ENCODE measurements at places on chromosomes 11 and 22.
A peak's percentile ranks its signal among the peaks of the same experiment; 100 is the strongest.

DNA sequence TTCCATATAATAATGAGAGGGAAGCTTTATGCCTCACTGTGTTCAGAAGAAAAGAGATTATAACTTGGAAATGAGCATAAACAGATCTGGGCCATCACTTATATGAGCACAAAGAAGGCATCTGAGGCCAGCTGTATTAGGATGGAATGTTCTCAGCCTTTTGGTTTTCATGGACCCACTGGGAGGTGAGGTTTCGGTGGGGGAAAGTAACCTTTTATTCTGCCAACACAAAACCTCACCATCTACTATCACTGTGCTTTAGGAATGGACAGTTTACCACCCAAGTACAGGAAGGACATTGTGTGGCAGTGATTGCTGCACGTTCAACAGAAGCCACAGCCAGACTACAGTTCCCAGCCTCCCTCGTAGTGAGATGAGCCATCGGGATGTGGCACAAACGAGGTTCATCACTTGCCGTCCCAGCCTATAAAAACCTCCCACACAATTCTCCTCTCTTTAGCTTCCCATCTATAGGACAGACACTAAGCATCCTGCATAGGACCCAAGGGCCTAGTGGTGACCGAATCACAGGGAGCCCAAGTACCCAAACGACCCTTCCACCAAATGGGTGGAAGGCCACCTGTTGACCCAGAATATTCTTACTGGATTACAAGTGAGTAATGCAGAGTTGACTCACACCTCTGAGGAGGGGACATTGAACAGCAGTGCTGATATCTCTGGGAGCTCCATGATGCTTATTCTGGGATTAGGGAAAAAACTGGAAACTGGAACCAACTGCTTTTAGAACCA lies 121.5 kb upstream of the RAG2 start:
- DNase-seq, result no peak

- no peak for DNase-seq
Observed at GRCh38 chr11:43021466-43021865, 290.3 kb upstream of the API5 start.

DNA sequence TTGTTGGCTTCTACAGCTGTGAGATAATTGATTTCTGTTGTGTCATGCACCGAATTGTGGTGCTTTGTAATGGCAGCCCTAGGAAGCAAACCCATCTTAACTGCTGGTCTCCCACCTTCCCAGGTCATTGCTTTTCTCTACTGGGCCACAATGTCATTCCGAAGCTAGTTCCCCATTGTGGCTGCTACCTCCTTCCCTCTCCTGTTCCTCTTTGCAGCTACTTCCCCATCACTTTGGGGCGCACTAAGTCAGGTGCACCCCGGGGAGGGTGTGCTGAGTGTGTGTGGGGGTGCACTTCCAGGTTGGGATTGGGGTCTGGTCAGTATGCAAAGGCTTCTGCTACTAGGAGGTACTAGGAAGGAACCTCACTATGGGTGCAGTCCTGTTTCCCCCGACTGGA lies 109.3 kb downstream of the ST3GAL4 start:
- DNase-seq, result no peak

DNA sequence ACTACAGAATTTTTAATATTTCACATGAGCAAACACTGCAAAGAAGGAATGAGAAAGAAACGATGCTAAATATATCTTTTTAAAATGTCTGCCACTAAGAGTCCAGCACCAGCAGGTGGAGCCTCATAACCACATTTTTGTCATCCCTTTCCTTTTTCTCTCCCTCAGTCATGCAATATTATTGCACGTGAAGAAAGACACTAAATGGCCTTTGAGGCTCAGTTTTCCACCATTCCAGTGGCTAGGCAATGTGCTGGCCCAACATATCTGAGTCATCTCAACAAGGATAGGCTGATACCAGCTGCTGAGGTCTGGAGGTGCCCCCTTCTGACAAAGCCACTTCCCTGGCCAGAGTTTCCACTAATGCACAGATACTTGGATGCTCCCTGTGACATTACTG lies 1.8 kb downstream of the ALKBH8 start:
- no peak for DNase-seq

DNA sequence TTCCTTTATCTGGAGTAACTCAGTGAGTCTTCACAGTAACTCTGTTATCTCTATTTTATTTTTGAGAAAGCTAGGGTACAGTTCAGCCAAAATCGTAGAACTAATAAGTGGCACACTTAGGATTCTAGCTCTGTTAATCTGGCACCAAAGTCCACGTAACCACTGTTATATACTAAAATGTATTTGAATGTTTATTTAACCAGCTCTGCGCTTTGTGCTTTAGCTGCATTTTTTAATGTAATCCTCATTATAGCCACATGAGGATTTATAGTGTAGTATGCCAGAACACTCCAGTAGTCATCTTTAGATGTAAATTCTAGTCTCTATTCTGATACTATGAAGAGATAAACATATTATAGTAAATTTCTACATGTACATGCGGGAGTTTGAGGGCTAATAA lies 36.8 kb downstream of the YAP1 start:
- DNase-seq, result no peak

GRCh38 chr11:43920598-43921419 lies 21.6 kb upstream of the C11orf96 start:
- DNase-seq, result no peak

DNA sequence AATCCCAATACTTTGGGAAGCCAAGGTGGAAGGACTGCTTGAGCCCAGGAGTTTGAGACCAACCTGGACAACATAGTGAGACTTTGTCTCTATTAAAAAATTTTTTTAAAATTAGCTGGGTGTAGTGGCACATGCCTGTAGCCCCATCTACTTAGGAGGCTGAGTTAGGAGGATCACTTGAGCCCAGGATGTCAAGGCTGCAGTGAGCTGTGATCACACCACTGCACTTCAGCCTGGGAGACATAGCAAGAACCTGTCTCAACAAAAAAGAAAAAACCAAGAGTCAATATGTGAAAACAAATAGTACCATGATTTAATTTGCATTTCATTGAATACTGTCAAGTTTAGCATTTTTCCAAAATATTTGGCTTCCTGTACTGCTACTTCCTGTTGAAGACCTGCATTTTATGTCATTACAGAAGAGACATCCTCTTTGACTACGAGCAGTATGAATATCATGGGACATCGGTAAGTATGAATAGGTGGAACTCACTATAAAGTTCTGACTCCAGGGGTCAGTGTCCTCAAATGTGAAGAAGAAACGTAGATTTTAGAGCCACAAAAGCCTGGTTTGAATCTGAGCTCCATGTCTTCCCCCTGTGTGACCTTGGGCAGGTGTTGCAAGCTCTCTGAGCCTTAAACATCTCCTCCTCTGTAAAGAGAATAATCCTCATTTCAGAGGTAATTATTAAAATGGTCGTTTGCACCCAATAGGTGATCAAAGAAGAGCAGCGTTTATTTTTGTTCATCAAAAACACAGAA lies 16.0 kb downstream of the CDC45 start:
- DNase-seq, result no peak

DNA sequence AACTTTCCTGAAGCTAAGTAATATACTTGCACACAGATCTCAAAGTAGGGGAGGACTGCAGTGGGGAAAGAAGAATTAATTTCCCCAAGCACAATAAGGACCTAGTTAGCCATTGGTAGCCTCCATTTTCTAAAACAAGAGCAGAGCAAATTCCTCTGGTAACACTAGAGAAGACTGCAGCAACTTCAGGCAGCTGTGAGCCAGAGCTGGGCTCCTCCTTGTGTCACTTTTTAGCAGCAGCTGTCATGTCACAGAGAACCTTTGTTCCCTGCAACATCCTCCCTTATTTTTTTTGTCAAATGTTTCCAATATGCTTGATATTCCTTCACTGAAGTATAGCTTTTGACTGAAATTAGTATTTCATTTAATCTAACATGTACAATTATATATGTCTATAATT lies 54.4 kb downstream of the RRAS2 start:
- DNase-seq, result no peak

- peak; percentile 49 for DNase-seq
Observed at GRCh38 chr11:65781152-65781961, 581 bp upstream of the AP5B1 start.

GRCh38 chr22:38282397-38282796 lies 9.6 kb upstream of the TMEM184B start:
- DNase-seq, result no peak

- DNase-seq, result no peak
Observed at GRCh38 chr22:37500745-37501609, 14.8 kb upstream of the MFNG start.

GRCh38 chr11:94183886-94184264 lies 55.2 kb downstream of the PANX1 start:
- peak; percentile 64 for DNase-seq

GRCh38 chr11:113952588-113952987 lies 22.3 kb upstream of the HTR3A start:
- DNase-seq, result no peak

DNA sequence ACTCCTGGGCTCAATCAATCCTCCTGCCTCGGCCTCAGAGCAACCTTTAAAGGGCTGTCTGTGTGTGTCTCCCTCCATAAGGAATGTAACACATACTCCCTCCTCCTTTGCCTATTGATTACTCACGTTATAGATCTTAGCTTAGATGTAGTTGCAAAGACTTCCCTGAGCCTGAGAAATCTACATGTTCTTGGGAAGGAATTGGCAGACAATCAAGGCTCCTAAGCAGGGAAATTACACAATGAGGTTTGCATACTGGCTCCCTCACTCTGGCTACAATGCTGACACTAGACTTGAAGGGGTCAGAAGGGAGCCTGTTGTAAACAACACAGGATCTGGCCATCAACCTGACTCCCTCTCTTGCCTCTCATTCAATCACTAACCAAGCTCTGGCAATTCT lies 5.2 kb upstream of the OLFML1 start:
- no peak for DNase-seq

GRCh38 chr11:107619926-107620325 lies 29.0 kb downstream of the ELMOD1 start:
- DNase-seq, result no peak

DNA sequence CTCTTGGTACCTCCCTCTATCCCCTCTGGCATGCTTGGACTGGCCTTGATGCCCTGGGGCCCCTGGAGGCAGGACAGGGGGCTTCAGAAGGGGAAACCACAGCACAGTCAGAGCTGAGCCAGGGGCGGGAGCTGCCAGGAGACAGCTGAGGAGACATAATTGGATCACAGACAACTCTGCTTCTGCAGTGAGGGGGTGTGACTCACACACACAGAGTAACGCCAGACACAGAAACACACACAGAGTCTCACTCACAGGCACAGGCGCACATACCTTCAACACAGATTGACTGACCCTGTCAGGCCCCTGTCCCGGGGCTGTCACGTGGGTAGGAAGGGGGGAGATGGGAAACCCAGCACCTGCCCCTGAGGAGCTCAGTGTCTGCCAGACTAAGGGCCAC lies 20.6 kb downstream of the STARD10 start:
- DNase-seq, result no peak

DNA sequence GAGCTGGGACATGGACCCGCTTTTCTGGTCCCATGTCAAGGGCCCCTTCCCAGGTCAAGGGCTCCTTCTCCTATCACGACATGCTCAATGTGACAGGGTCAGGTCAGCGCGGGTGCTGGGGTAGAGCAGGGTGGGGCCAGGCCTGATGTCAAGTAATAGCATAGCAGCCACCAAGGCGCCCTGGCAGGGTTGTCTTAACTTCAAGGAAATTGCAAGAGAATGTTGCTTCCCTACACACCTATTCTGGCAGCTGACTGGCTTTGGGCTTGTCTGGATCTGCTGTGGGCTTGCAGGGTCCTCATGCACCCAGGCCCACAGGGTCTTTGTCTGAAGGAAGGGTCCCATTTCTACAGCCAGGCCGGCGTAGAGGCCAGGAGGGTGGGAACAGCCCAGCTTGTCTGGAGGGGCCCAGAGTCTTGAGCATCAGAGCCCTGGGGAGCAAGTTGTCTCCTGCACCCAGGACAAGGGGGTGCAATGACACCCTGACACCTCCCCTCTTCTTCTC lies 71.4 kb downstream of the BUD13 start:
- no peak for DNase-seq

DNA sequence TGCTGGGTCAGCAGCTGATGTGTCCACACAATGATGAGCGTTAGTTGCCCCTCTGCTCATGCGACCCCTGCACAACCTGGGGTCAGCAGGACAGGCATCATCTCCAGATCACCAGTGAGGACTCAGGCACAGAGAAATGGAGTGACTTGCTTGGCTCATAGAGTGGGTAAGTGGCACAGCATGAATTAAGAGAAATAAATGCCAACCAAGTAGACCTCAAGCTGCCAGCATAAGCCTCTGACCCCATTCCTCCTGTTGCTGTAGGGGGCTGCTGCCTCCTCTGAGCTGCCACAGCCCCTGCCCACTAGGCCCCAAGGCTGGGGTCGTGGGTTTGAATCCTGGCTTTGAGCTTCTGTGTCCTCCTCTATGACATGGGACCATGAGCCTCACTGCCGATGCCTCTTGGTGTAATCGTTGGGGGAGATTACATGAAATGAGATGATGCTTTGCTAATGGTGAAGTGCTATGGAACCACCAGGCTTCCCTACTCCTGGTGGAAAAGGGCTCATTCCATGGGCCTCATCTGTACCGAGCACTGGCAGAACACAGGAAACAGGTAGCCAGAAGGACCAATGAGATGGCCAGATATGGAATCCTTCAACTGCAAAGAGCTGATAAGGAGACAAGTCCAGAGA lies 33.6 kb downstream of the LRRC32 start:
- DNase-seq, result no peak

- no peak for DNase-seq
Observed at GRCh38 chr22:36206255-36206654, 4.6 kb upstream of the APOL4 start.

GRCh38 chr11:106503901-106504300 lies 426.4 kb downstream of the AASDHPPT start:
- DNase-seq, result no peak

GRCh38 chr11:74442636-74443035 lies 24.7 kb downstream of the KCNE3 start:
- DNase-seq, result no peak

DNA sequence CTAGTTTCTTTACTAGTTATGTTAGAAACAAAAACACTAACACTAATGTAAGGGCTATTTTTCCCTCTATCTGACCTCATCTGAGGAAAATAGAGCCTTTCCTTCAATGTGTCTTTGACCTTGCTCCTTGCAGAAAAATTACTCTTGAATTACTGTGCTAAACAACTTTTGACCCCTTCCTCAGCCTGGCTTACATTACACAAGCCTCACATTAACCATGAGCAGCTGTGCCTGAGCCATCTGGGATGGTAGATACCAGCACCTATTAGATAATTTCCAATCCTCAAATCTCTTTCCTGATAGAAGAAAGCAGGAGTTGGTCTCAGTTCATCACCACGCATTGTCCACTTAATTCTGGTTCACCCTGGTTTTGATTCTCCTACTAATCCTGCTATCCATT lies 134.4 kb upstream of the NCAM1 start:
- no peak for DNase-seq

- no peak for DNase-seq
Observed at GRCh38 chr11:8342821-8343681, 79.4 kb upstream of the LMO1 start.

DNA sequence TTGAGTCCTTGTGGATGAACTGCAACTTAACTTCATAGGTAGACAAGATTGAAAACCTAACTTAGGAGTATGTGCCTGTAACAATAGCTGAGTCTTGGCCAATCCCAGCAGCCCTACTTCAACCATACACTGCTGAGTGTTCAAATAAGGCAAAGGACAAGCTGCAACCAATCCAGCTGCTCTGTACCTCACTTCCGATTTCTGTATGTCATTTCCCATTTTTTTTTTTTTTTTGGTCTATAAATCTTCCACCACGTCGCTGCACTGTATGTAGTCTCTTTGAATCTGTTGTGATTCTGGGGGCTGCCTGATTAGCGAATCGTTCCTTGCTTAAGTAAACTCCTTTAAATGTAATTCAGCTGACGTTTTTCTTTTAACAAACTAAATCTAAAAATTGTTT lies 35.4 kb upstream of the FLI1 start:
- DNase-seq, result no peak

- no peak for DNase-seq
Observed at GRCh38 chr11:2213384-2213842, 41.8 kb upstream of the TH start.

- no peak for DNase-seq
Observed at GRCh38 chr22:43297270-43298061, 45.7 kb downstream of the SCUBE1 start.

All from progenitor cell of endocrine pancreas (in vitro differentiated cells).